H1 (cell line): ENCODE measurements at places on chromosomes 13 and 19. TPM values are rescaled to one million over a fixed set of nuclear protein-coding genes. Genes with fewer than 3 reads are reported as not detected.

DNA sequence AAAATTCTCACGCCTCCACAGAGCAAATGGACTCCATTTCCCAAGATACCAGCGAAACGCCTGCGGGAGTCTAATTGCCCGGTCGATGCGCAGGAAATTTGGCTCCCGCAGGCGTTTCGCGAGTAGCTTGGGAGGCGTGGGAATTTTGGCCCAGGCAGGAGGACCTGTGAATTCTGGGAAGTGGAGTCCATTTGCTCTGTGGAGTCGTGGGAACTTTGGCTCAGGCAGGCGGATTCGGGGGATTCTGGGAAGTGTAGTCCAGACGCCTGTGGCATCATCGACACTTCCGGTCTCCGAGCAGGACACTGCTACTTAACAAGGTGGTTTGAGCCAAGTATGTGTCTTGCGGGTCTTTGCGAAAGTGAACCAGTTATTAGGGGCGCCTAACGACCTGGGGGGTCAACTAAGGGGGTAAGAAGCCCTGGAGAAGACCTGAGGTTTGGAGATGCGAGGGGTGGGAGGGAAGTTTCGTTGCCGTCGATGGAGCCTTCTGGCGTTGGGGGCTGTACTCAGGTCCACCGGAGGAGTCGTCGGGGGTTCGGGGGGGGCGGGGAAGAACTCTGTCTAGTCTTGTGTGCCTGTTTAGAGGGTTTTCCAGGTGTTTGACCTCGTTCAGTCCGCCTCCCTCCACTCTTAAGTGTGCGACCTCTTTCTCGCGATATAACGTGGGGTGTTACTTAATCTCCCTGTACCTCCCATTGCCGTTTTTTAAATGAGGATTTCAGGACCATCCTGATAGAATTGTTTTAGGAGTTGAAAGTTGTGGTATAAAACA, at the start of gene ZNF155:
Gene ZNF155, plus strand, starts transcription at position 277 of the 775 bp plus-strand sequence. CDS start 4,356 bp downstream, outside the sequence.
- DNase-seq, result peak; percentile 94

EXOC3L2 gene
- 1.5 and 1.6 TPM in 2 replicates for total RNA-seq

- no peak for DNase-seq
Observed at GRCh38 chr13:52706081-52706480, 33.5 kb downstream of the CNMD start.

GRCh38 chr13:114143806-114144605, 11.6 kb upstream of the RASA3 start:
- DNase-seq, result no peak

C19orf73 gene
- 1.2 and 2.5 TPM in 2 replicates for total RNA-seq

DNA sequence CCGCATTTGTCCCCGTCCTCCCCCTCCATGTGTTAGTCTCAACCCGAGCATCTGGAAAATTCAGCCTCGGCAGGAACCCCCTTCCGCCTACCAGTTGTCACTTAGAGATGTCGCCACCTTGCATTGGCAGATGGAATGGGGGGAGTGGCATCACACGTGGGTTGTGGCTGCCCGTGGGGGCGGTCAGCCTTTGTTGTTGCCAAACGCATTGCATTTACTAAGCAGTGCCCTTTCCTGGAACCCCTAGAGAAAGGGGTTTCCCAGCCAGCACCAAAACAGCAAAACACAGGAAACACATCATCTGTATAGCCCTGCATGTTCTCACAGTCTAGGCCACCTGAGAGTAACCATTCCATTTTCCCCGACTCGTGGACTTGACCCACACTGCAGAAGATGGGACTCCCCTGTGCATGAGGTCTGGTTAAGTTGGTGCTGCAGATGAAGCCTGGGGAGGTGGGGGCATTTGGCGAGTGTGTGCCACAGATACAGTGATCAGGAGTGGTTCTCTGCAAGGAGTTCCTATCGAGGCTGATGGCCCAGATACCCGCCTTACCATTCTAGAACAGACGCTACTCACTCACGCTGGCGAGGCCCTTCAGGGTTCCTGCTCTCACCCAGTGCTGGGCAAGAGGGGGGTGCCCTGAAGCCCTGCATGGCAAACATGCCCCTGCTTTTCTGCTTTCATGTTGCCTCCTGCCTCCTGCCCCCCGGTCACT, 38.3 kb downstream of the TMED1 start:
- DNase-seq, result no peak
